ENCODE measurements at places on chromosomes 5 and 9. TPM values are rescaled to one million over a fixed set of nuclear protein-coding genes. Genes with fewer than 3 reads are reported as not detected.

Gene SPINK6
- not detected for total RNA-seq

Gene HMGCR
- total RNA-seq, result 68.4 TPM

Gene CA9
- total RNA-seq, result 38.2 TPM

Gene COQ4
- 54.8 TPM for total RNA-seq

Gene PCDHB10
- 1.3 TPM for total RNA-seq

All from M059J (cell line).